ENCODE measurements at places on chromosomes 5 and 9.

DNA sequence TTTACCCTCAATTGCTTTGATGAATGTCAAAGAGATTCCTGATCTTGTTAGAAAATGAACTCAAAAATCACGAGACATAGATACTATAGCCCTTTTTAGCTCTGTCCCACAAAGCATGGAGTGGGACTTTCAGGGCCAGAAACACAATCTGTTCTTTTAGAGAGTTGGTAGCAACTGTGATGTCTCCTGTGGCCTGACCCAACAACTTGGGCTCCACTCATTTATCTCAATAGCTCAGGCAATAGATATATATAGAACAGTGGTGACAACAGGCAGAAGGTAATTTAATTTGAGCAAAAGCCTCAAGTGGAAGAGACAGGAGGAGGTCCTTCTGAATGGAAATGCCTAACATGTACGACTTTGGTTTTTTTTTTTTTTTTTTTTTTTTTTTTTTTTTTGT lies 25.2 kb downstream of the TLR4 start:
- no peaks in the 10 kb centered on the region for H3K4me1 ChIP-seq
- peaks cover 5% of the 10 kb centered on the region for H3K27me3 ChIP-seq

DNA sequence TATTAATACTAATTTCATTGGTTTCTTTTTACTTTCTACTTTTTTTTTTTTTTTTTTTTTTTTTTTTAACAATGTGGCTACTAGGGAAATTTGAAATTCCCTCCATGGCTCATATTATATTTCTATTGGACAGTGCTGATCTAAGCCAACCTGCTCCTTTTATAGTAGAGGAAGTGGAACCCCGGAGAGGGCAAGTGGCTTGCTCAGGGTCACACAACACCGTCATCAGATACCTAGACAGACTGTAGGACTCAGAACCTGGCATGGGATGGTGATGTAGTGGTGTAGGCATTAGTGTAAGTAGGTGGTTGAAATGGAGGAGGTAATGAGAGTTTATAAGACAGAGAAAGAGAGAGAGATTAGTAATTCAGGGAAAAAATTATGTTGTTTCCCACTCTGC lies 10.8 kb downstream of the ZNF618 start:
- peak overlapping the region; percentile 18 for H3K4me3 ChIP-seq
- peak overlapping the region; percentile 79 for H3K27ac ChIP-seq
- DNase-seq = no peak

DNA sequence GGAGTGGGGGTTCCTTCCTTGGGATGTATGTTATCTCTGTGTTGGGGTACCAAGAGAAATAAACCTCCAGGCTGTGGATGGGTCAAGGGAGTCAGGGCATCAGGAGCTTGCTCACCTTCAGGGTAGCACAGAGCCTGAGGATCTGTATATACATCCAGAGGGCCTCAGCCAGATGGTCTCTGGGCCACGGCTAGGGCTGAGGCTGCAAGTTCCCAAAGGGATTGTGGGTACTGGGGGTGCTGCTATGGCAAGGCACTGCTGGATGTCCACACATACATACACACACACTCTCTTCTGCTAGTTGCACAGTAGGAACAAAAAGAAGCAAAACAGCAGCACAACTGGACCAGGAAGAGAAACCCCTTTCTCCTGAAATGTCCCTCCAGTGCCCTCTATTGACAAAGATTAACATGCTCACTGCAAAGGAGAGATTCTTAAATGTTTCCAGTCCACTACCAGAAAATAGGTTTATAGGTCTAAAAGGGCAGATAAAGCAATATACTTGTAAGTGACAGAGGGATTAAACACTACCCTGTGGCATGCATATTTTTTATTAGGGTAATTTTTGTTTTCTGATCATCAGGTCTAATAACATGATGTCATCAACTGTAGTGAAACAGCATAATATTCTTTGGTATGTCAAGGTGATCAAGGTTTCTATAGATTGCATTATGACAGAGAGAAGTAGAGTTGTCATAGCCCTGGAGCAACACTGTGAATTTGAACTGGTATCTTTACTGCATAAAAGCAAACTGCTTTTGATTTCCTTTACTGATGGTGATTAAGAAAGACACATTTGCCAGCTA lies 56.3 kb upstream of the KCNN2 start:
- no peak overlapping the region for H3K27ac ChIP-seq
- no peaks in the 10 kb centered on the region for H3K27me3 ChIP-seq
- H3K4me3 ChIP-seq = no peak overlapping the region
- H3K36me3 ChIP-seq = no peaks in the 10 kb centered on the region

DNA sequence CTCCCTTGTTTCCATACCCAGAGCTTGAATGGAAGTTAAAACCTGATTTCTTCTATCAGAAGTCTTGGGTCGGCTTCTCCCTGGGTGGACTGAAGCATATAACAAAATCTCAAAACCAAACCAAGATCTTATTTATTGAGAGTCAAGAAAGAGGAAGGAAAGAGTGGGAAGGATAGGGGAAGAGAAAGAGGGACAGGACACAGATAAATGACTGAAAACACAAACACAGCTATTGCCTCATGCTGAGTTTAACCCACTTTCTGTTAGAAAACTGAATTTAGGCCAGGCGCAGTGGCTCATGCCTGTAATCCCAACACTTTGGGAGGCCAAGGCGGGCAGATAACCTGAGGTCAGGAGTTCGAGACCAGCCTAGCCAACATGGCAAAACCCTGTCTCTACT lies 92.9 kb downstream of the PALM2AKAP2 start:
- H3K36me3 ChIP-seq = no peaks in the 10 kb centered on the region
- no peak overlapping the region for H3K27ac ChIP-seq
- no peaks in the 10 kb centered on the region for H3K4me1 ChIP-seq
- H3K4me3 ChIP-seq = no peak overlapping the region

- no peak overlapping the region for H3K4me3 ChIP-seq
- DNase-seq = no peak
- H3K27me3 ChIP-seq = no peaks in the 10 kb centered on the region
- no peaks in the 10 kb centered on the region for H3K4me1 ChIP-seq
Measured at GRCh38 chr9:105483618-105484017, 35.8 kb downstream of the FSD1L start.

DNA sequence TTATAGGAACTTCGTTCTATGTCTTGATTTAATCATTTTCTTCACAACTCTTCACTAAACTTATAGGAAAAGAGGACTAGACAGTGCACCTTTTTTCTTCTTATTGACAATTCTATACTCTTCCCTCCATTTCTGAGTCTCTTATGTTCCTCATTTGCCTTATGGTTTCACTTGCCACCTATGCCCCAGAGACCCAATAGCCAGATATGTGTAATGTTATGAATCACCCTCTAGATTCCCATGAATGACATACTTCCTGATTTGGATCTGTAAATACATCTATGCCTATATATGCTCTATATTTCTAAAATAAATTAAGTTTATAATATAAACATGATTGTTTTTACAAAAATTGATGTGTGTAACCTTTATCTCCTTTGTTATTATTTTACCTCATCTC lies 514.1 kb upstream of the MEF2C start:
- H3K27ac ChIP-seq = peak overlapping the region; percentile 65
- H3K27me3 ChIP-seq = no peaks in the 10 kb centered on the region
- H3K36me3 ChIP-seq = no peaks in the 10 kb centered on the region
- DNase-seq = no peak
- peak overlapping the region; percentile 22 for H3K4me3 ChIP-seq

DNA sequence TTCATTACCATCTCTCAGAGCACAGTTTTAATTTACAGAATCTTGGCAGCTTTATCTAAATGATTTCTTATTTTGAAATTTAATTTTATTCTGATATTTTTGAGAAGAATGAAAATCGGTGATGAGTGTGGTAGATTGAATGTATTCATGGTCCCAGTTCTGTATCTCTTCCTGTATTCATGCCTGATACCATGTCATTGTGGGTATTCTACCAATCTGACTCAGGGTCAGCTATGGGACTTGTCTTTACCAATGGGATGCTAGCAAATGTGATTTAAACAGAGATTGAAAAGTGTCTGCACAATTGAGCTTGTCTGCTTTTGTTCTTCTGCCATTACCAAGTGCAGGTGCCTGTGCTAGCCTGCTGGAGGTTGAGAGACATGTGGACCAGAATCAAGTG lies 17.8 kb upstream of the ZNF618 start:
- peaks cover 4% of the 10 kb centered on the region for H3K27me3 ChIP-seq
- H3K4me1 ChIP-seq = no peaks in the 10 kb centered on the region
- no peak for DNase-seq
- no peak overlapping the region for H3K27ac ChIP-seq
- H3K4me3 ChIP-seq = no peak overlapping the region

- no peak for DNase-seq
- peaks cover 76% of the 10 kb centered on the region for H3K4me1 ChIP-seq
- peak overlapping the region; percentile 17 for H3K27ac ChIP-seq
- peaks cover 5% of the 10 kb centered on the region for H3K36me3 ChIP-seq
- H3K27me3 ChIP-seq = peaks cover 8% of the 10 kb centered on the region
Measured at GRCh38 chr5:72850113-72850512, 33.7 kb downstream of the TNPO1 start.

DNA sequence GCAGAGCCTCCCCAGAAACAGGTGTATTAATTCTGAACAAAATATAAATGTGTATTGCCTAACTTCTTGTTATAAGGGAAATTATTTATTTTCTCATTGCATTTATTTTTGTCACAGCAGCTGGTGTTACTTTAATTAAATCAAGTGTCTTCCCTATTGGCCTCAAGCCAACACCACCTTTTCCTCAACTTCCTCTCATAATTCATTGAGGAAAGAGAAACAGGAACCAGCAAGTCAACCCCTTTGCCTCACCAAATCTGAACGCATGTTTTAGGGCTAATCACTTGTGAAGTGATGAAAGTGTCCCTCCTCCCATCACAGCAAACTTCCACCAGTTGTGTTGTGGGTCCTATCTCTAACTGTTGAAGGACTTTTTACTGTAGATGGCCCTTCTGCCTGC lies 73.1 kb downstream of the DIRAS2 start:
- DNase-seq = no peak
- H3K4me3 ChIP-seq = no peak overlapping the region
- H3K4me1 ChIP-seq = no peaks in the 10 kb centered on the region
- peaks cover 11% of the 10 kb centered on the region for H3K27me3 ChIP-seq

DNA sequence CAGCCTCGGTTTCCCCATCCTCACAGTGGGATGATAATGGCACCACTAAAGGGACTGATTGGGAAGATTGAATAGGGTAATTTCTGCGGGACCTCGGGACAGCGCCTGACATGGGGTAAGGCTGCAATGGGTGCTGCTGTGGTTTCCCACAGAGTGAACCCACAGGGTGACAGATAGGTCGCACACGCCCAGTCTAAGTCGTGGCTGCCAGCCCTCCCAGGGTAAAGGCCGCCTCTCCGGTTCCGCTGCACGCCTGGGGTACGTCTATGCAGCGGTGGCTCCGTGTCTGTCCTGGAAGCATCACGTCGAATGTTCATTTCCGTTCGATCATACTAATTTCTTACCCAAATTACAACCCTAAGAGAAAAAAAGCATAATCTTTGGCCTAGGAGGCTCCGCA lies 631 bp downstream of the CFAP77 start:
- peak overlapping the region; percentile 70 for H3K4me3 ChIP-seq
- H3K27me3 ChIP-seq = peaks cover 24% of the 10 kb centered on the region
- H3K36me3 ChIP-seq = no peaks in the 10 kb centered on the region
- H3K4me1 ChIP-seq = peaks cover 31% of the 10 kb centered on the region
- DNase-seq = peak; percentile 17
- no peak overlapping the region for H3K27ac ChIP-seq

GRCh38 chr9:16271967-16272366 lies 598.5 kb downstream of the BNC2 start:
- peaks cover 8% of the 10 kb centered on the region for H3K4me1 ChIP-seq
- H3K27me3 ChIP-seq = no peaks in the 10 kb centered on the region
- DNase-seq = no peak
- H3K27ac ChIP-seq = no peak overlapping the region
- H3K4me3 ChIP-seq = no peak overlapping the region
- no peaks in the 10 kb centered on the region for H3K36me3 ChIP-seq

DNA sequence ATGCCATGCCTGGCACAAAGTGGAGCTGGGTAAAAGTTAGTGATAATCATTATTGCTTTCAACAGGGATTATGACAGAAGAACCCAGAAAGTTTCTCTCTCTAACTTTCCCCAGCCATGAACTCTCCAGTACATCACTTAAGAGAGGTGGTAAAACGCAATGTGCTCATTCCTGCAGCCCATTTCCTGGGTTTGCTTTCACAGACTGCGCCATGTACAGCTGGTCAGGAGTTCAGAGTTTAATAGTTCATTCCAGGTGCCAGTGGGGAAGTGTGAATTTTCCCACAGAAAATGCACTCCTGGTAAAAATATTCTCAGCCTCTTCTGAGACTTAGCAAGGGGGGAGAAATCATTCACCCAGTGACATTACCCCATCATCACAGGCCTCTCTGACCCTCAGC lies 35.5 kb downstream of the ADAM19 start:
- H3K36me3 ChIP-seq = no peaks in the 10 kb centered on the region
- no peak for DNase-seq
- peaks cover 17% of the 10 kb centered on the region for H3K4me1 ChIP-seq
- H3K27ac ChIP-seq = no peak overlapping the region
- peaks cover 4% of the 10 kb centered on the region for H3K27me3 ChIP-seq
- H3K4me3 ChIP-seq = peak overlapping the region; percentile 89

DNA sequence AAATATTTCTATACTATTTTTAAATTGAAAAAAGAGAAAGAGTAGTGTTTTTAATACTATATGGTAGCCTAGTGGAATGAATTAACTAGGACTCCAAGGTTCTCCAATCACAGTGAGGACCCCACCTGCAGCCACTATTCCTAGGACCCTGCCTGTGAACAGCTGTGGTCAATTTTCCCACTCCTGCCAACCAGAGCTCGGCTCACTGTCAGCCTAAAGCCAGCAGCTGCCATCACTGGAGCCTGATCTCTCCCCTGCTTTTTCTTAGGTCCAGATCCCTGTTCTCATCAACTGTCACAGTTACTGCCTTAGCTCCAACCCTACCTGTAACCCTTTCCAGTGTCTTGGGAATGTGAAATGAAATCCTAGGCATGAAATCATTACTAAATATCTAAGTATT lies 25.3 kb downstream of the ARSB start:
- H3K4me1 ChIP-seq = no peaks in the 10 kb centered on the region
- H3K4me3 ChIP-seq = no peak overlapping the region
- H3K27me3 ChIP-seq = no peaks in the 10 kb centered on the region
- DNase-seq = no peak
- H3K27ac ChIP-seq = no peak overlapping the region
- peaks cover 16% of the 10 kb centered on the region for H3K36me3 ChIP-seq

DNA sequence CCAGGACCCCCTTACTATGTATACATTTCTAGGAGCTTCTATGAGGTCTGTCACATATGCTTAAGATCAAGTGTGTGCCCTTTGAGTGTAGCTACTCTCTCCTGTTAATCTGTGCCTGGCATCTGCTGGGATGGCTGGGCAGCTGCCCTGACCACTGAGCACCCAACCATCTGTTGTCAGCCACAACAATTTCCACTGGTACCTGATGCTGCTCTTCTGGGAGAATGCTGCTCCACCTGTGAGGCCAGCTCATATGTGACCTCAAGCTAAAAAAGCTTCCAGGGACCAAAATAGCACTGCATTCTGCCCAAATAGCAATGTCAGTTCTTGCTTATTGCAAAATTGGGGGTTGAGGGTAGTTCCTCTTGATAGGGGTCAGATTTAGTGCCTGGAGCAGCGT lies 595.6 kb downstream of the RAB3C start:
- H3K27ac ChIP-seq = peak overlapping the region; percentile 35
- DNase-seq = no peak
- no peaks in the 10 kb centered on the region for H3K4me1 ChIP-seq
- no peaks in the 10 kb centered on the region for H3K27me3 ChIP-seq
- no peaks in the 10 kb centered on the region for H3K36me3 ChIP-seq

Data from immature natural killer cell (primary cell).